Tongue (tissue), 3 donors: ENCODE measurements at places on chromosomes 11 and 22. TPM values are rescaled to one million over a fixed set of nuclear protein-coding genes. Genes with fewer than 3 reads are reported as not detected.

Gene PYGM
- 584 TPM for total RNA-seq

Gene GPR83
- total RNA-seq, result 0.10 TPM

Gene PANX2
- 0.31 TPM for total RNA-seq

Gene PTGDR2
- total RNA-seq, result 1.3 TPM

Gene MYBPC3
- total RNA-seq, result not detected

DNA sequence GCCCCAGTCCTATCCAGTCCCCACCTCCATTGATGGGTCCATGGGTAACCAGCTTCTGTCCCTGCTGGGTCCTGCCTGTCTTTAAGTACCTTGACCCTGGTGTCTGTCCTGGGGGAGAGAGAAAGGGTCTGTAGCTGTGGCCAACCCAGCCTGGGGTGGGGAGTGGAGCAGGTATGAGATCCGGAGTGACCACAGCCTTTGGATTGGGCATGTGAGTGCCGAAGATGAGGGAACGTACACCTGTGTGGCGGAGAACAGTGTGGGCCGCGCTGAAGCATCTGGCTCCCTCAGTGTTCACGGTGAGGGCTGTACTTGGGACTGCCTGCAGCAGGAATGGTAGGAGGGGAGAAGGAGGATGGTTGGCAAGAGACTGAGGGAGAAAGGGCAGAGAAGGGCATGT, 5.2 kb downstream of the ROBO3 start:
- DNase-seq, result no peak

DNA sequence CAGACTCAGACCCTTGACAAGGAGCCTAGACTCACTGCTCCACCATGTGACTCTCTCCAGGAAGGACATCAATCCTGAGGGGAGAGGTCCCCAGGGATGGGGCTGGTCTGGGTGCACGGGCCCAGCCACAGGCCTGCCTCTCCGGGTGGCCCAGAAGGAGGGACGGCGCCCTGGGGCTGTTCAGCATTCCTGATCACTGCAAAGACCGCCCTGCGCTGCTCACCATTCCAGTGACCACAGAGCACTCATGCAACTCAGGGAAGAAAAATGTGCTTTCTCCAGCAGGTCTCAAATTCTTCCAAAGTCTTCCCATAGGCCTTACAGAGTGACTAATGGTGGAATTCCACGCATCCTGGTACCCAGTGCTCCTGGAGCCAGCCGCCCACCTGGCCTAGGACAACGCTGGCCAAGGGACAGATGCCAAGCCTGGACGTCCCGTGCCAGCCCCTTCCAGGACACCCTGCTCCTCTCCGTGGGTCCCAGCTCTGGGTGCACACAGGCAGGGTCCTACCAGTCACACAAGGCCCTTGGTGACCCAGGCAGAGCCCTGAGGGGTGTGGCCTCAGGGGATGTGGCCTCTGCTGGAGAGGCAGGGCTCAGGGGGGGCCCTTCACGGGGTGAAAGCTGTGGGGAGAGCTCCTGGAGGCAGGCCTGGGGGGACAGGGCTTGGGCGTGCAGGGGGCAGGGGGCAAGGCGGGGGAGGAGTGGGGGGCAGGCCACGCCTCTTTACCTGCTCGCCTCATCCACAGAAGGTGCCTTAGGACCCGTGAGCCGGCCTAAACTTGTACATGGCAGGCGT, 178.8 kb downstream of the IGLL1 start:
- DNase-seq, result no peak

GRCh38 chr11:37804666-37805065, 1206.6 kb upstream of the RAG2 start:
- DNase-seq, result peak; percentile 3

DNA sequence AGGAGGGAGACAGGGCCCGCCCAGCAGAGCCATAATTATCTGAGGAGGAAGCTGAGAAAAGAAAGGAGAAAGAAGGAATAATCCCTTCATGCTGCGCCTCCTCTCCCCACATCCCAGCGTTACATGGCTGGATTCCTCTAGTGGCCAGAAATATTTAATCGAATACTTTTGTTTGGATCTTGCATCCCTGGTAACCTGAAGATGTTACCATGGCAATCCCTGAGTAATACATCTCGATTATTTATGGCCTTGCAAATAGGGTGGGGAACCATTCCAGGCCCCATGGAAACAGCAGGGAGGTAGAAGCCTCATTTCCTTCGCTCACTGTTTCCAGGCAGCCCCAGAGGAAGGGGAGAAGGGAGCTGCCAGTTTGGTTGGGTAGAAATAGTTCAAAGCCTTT, 357.7 kb downstream of the BUD13 start:
- peak; percentile 46 for DNase-seq

- DNase-seq, result no peak
Measured at GRCh38 chr11:114479331-114479730, 40.1 kb downstream of the REXO2 start.

GRCh38 chr11:19931141-19931770, 218.6 kb downstream of the NAV2 start:
- peak; percentile 83 for DNase-seq

- no peak for DNase-seq
Measured at GRCh38 chr22:25494774-25495173, 69.7 kb upstream of the GRK3 start.

GRCh38 chr22:46673662-46674236, 53.6 kb downstream of the GRAMD4 start:
- DNase-seq, result no peak

GRCh38 chr22:26828311-26828710, 170.9 kb downstream of the MIAT start:
- DNase-seq, result no peak

- DNase-seq, result no peak
Measured at GRCh38 chr11:36333468-36333867, 37.4 kb downstream of the PRR5L start.

DNA sequence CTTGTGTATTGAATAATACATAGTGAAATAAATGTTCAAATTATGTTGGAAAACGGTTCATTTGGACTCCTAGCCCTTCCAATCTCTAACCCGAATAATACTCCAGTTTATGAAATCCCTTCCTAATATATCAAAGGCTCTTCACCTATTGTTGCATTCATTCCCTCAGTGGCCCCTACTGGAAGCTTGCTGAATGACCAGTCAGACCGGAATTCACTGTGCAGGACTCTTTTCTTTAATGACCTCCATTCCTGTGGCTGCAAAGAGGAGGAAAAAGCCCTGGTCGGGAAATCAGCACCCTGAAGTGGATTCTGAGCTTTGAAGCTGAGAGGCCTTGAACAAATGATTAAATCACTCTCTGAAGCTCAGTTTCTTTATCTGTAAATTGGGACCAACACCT, 19.1 kb upstream of the RCN1 start:
- DNase-seq, result no peak

GRCh38 chr11:128476729-128477128, 110.6 kb downstream of the ETS1 start:
- DNase-seq, result no peak

GRCh38 chr11:27408246-27408800, 45.3 kb upstream of the CCDC34 start:
- DNase-seq, result peak; percentile 62

- DNase-seq, result no peak
Measured at GRCh38 chr11:64878223-64878493, 263 bp downstream of the EHD1 start.

DNA sequence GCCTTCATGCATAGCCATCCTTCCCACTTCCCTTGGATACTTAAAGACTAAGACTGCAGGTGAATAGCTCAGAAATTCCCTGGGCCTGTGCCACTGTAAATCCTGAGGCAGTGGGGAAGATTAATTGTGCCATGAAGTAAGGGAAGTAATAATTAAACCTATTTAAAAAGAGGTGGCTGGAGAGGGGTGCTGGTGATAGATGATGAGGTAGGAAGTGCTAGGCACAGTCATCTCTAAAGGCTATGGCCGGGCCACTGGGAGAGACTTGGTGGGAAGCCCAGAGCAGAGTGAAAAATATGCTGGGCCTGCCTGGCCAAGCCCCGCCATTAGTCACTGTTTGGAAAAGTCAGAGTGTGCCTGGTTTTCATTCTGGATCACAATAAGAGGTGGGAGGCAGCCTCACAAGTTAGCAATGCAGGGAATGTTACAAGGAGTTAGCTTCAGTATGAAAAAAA, 197.2 kb upstream of the PITPNB start:
- peak; percentile 61 for DNase-seq

GRCh38 chr11:96178887-96179279, 164.1 kb downstream of the MAML2 start:
- DNase-seq, result no peak
